Upper lobe of right lung (tissue), 1 donor: ENCODE measurements at places on chromosomes 2 and 18. TPM values are rescaled to one million over a fixed set of nuclear protein-coding genes. Genes with fewer than 3 reads are reported as not detected.
A peak's percentile ranks its signal among the peaks of the same experiment; 100 is the strongest.

GRCh38 chr2:239644011-239644410 is 243.2 kb upstream of the HDAC4 start:
- no peak for DNase-seq

ZNF892 gene
- total RNA-seq: 3.8 TPM

UGT1A3 gene
- not detected for total RNA-seq

POTEJ gene
- total RNA-seq: not detected

GRCh38 chr2:88069117-88069516 is 1.5 kb downstream of the SMYD1 start:
- no peak for DNase-seq

ABCG8 gene
- total RNA-seq: not detected

- no peak for DNase-seq
Observed at GRCh38 chr2:209094221-209094620, 329.6 kb upstream of the MAP2 start.

DNA sequence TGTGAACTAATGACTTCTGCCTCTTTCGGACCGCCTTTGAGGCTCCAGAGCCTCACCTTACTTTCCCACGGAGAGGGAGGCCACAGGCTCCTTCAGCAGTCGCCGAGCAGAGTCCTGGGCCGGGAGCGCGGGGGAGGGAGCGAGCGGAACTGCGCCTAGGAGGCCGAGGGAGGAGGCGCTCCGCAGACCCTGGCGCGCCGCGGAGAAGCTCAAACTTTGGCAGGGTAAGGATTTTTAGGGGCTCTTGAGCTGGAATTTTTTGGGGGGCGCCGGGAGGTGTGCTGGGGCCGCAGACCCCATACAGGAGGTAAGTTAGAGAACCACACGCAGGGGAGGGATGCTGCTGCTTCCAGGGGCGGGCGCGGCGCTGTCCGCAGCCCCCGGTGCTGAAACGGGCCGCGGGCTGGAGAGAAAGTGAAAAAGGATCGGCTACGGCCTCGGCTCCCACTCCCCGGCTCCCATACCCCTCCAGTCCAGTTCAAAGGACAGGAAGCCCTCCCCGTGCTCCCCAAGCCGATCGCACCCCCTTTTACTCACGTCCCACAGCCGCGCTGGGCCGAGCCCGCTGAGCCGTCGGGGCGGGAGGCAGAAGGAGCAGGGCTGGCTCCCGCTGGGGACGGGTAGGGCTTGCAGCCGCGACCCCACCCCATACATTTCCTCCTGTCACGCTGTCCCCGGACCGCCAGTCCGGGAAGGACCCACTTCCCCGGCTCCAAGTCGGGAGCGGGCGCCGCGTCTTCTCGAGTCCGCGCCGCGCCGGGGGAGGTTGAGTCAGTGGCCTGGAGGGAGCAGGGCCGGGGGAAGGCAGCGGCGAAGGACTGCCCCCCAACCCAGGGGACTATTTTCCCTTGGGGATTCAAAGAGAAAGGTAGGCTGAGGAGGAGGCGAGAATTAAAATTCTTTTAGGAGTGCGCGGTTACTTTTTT is at the start of gene CNGA3:
CNGA3 (plus strand) TSS at position 146 of the 926 bp plus-strand sequence. CDS start 23,520 bp downstream, outside the sequence.
- DNase-seq: peak; percentile 67

DNA sequence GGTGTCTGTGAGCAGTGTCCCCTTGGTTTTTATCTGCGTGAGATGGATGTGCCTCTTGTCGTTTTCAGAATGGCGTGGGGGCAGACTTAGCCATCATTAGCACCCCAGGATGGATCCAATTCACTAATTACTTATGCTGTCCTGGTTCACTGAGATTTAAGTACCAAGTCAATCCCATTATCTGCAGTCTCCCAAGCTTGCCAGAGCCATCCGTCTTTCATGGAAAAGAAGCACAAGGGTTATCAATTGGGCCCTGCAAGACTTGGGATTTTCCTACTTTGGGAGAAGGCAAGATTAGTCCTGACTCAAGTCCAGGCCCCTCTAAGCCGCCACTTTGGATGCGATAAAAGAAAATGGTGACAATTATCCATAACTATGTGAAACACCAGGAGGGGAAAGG is 404.0 kb downstream of the TMEM182 start:
- DNase-seq: no peak

- no peak for DNase-seq
Observed at GRCh38 chr2:166331468-166331867, 44.3 kb downstream of the SCN9A start.

DNA sequence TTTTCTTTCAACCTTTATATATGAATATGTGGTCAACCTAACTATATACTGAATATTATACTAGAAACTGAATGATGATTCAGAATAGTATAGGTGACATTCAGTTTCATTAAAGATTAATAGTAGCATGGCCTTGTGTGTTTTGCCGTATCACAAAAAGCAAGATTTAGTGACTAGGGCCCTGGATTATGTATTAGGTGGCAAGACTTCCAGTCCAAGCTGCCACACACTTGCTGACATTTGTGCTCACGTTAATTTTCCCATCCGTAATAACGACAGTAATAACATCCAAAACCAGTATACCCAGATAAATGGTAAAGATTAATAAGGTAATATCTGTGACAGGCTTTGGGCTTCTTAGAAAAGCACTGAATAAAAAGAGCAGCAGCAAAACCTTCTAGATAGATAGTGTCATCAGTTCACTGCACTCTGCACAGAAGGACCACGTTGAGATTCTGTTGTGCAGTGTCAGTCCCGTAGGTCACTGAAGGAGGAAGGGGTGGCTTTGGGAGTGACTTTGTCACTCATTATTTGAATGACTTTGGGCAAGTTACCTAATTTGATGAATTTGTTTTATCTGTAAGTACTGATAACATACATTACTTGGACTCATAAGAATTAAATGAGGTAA is 451.7 kb downstream of the PTPRM start:
- no peak for DNase-seq

DNA sequence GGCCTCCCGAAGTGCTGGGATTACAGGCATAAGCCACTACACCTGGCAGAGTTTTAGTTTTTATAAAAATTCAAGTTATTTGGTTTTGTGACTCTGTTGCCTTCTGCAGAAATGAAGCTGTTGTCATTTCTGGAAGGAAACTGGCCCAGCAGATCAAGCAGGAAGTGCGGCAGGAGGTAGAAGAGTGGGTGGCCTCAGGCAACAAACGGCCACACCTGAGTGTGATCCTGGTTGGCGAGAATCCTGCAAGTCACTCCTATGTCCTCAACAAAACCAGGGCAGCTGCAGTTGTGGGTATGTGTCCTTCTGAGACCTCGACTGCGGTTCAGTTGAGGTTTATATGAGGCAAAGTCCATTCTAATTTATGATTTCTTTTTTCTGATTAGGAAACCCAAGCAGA is 7.2 kb downstream of the MTHFD2 start:
- no peak for DNase-seq

HTR2B gene
- total RNA-seq: 2.6 TPM

DNA sequence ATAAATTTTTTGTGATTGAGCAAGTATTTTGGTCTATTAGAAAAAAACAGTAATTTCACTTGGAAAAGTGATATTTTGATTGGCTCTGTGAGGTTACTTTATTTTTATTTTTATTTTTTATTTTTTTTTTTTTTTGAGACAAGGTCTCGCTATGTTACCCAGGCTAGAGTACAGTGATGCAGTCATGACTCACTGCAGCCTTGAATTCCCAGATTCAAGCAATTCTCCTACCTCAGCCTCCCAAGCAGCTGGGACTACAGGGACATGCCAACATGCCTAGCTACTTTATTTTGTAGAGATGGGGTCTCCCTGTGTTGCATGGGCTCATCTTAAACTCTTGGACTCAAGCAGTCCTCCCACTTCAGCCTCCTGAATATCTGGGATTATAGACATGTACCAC is 60.9 kb upstream of the MGAT5 start:
- no peak for DNase-seq

GRCh38 chr2:143347271-143347695 is 218.1 kb downstream of the ARHGAP15 start:
- DNase-seq: no peak

PDE1A gene
- 6.3 TPM for total RNA-seq

AP1S3 gene
- total RNA-seq: 16.8 TPM

- DNase-seq: no peak
Observed at GRCh38 chr2:225002656-225003045, 39.6 kb downstream of the DOCK10 start.

- DNase-seq: no peak
Observed at GRCh38 chr2:44295633-44296359, 20.5 kb downstream of the SLC3A1 start.

- DNase-seq: no peak
Observed at GRCh38 chr2:174449033-174449432, 37.8 kb downstream of the GPR155 start.

DNA sequence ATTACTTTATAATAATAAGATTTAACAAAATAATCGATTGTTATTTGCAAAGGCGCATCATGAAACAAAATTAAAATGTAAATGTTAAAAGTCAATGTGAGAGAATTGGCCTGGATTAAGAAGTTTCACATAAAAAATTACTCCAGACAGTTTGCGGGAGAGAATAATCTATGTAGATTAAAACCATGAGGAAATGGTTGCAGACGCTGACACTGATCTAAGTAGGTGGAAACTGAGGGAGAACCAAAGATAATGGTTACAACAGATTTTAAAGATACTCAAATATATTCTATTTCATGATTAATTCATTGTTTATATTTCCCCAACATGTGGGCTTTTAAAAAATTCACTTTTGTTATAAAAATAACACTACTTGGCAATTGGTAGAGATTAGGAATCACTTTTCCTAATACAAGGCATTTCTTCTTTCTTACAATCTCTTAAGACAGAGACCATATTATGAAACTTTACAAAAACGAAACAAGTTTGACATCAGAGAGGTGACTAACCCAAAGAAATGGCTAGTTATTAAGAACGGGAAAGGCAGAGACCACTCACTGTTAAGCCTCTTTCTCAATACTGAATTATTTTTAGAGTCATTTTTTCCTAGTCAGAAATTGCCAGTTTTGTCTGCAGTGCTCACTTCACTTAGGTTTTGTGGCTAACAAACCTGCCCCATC is 1.6 kb downstream of the KANSL1L start:
- DNase-seq: no peak

SCYGR4 gene
- total RNA-seq: not detected

SIX3 gene
- not detected for total RNA-seq

CCL20 gene
- 4.9 TPM for total RNA-seq

- DNase-seq: no peak
Observed at GRCh38 chr2:64787698-64788097, 134.0 kb upstream of the SERTAD2 start.

PTPRN gene
- not detected for total RNA-seq

LCT gene
- total RNA-seq: not detected

- no peak for DNase-seq
Observed at GRCh38 chr2:224242561-224242960, 159.3 kb downstream of the FAM124B start.

ANKRD39 gene
- 8.6 TPM for total RNA-seq

GRCh38 chr2:149103081-149103620 is 64.7 kb downstream of the LYPD6B start:
- no peak for DNase-seq

DNA sequence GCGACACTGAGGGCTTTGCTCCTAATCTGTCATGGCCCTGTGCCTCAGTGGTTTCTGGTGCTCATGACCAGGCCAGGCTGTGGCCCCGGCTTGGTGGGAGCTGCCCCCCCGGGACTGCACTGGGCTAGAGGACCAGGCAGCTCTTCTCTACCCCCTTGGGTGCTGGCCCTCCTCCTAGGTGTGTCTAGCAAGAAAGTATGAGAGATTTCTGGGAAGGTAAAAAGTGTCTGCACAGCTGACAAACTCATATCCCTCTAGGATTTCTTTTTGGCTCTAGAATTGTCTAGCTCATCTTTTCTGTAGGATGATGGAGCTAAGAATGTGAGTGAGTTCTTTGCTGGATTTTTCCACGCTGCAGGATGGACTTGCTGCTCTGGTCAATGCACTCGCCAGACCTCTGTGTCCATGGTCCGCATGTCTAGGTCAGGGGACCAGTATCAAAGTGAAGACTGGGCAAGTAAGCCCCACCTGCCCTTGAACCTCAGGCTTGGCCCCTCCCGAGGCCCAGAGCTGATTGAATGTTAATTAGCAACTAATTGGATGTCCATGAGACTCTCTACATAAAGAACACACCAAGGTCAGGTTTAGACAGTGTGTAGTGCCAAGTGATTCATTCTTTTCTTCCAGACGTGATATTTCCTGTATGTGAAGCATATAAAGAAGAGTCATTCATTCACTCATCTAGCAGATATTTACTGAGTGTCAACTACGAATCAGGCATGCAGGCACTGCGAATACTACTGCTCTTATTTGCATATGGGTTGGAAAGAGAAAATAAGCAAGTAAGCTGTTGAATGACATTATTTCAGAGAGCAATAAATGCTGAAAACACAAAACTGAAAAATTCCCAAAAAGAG is 15.6 kb upstream of the PSD4 start:
- no peak for DNase-seq

DNA sequence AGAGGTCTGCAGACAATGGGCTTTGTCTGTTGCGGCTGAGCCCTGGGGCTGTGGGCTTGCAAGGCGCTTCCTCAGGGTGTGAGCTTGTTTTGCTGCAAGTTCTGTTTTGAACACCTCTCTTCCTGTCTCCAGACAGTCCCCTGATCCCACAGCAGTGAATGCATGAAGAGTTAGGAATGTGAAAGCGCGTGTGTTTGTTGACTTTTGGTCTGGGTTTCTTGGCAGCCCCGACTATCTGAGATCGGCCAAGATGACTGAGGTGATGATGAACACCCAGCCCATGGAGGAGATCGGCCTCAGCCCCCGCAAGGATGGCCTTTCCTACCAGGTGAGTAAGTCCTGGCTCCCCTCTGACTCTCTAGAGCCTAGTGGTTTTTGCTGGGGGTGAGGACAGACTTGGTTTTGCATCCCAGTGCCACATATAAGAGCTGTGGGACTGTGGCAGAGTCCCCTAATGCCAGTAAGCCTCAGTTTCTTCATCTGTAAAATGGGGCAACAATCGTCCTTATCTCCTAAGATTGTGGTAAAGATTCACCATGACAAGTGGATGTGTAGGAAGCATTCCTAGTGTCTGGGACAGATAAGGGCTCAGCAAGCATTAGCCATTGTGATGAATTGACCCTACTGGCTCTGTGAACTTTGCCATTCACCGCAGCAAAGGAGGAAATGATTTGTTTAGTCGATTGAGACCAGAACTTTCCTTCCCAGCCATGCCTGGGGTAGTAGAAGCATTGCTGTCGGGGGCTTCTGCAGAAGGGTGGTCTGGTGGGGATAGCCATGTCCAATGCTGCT is 3.0 kb downstream of the LBH start:
- no peak for DNase-seq

DNA sequence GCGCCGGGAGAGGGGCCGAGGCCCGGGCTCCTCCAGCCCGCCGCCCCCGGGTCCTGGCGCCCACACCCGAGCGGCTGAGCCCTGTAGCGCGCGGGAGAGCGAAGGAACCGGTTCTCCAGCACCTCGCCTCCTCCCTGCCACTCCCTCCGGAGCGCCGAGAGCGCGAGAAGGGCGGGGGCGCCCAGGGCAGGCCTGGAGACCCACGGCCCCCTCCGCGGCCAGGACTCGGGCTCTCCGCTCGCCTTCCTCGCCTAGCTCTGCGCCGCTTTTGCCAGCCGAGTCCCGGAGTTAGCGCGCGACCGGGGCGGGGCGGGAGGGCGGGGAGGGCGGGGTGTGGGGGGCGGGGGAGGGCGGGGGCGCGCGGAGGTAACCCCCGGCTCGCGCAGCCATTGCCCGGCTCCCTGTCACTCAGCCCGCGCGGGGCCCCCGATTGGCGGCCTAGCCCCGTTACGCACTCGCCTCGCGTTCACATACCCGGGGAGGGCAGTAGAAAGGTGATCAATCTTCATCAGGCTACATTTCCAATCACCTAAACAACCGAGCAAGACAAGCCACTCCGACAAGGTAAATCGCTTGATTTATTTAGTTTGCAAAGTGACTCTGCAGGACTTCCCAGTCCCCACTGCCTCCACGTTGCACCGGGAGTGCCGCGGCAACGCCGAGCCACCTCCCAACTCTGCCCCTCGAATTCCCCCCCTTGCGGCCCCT is at the start of gene OTX1:
OTX1 (plus strand) TSS at position 497 of the 708 bp plus-strand sequence. CDS start 2,161 bp downstream, outside the sequence.
- peak; percentile 83 for DNase-seq

- DNase-seq: no peak
Observed at GRCh38 chr2:1795261-1796231, 51.2 kb upstream of the PXDN start.
